ENCODE measurements at places on chromosomes 5 and 9.

DNA sequence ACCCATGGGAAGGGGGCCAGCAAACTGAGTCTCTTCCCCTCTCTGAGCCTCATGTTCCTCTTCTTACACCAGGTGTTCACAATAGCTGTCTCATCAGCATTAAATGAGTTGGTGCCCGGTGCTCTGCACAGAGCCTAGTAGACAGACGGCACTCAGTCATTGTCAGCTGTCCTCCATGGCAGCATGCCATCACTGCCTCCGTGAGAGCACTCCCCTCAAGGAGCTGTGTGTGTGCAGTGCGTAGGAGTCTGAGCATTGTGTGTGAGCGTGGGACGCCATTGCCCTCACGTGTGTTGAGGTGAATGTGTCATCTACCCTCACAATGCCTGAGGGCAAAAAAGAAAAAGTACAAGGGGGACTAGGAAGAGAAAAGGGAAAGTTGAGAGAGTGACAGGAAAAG lies 536.5 kb downstream of the CDK5RAP2 start:
- no peak for DNase-seq

GRCh38 chr5:57466544-57466943 lies 16.1 kb downstream of the ACTBL2 start:
- no peak for DNase-seq

DNA sequence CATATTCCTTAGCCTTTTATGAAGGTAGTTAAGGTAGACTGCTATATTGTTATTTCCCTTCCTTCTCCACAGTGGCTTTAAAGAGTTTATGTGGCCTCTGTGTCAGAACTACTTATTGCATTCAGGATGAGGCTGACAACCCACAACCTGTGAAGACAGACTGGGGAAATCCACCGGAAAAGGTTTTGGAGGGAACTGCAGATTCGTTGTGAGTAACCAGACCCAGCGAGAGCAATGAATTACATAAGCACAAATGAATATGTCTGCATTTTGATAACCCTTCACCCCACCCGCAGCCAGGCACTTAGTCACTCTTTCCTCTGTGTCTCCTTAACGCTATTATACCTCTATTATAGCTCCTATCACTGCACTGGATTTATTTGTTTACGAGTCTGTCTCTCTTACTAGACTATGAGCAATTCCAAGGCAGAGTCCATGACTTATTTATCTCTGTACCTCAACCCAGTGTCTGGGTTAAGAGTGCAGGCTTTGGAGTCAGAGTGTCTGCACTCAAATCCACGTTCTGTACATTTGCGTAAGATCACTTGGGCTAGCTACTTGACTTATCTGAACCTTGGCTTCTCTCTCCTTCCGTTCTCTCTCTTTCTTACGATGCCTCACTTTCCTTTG lies 19.2 kb downstream of the KCTD16 start:
- DNase-seq: peak; percentile 56

- DNase-seq: no peak
Measured at GRCh38 chr5:28216939-28217360, 1178.6 kb upstream of the CDH9 start.

DNA sequence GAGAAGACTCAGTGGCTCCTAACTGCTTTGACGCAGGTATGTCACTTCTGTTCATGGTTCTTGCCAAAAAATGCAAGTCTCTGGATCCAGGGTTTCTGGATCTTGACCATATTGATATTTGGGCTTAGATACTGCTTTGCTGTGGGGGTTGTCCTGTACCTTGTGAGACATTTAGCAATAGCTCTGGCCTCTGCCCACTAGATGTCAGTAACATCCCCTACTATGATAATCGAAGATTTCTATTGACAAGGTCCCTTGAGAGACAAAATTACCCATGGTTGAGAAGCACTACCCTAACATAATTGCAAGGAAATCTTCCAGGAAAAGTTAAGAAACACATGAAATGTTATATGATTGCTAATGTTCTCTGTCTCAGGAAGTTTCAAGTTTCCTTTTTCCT lies 285.4 kb downstream of the TMEM232 start:
- DNase-seq: no peak

GRCh38 chr5:663436-664342 lies 29.5 kb downstream of the TPPP start:
- no peak for DNase-seq

DNA sequence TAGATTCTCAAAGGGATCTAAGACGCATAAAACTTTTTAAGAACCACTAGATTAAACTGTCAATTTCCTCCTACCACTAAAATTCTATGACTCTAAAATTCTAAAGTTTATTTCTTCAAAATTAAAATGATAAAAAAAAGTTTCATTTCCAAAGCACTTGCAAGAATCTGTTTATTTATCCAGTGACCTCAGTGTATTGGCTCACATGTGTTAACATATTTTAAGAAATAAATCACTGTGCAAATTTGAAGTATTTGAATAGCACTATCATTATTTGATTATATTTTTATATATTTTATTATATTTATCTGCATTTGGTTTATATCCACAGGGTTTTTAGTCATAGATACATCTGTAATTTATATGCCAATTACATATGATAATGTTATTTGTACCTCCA lies 62.2 kb upstream of the SLC12A2 start:
- DNase-seq: no peak

GRCh38 chr5:69167493-69167855 lies 524 bp downstream of the CCNB1 start:
- DNase-seq: no peak

DNA sequence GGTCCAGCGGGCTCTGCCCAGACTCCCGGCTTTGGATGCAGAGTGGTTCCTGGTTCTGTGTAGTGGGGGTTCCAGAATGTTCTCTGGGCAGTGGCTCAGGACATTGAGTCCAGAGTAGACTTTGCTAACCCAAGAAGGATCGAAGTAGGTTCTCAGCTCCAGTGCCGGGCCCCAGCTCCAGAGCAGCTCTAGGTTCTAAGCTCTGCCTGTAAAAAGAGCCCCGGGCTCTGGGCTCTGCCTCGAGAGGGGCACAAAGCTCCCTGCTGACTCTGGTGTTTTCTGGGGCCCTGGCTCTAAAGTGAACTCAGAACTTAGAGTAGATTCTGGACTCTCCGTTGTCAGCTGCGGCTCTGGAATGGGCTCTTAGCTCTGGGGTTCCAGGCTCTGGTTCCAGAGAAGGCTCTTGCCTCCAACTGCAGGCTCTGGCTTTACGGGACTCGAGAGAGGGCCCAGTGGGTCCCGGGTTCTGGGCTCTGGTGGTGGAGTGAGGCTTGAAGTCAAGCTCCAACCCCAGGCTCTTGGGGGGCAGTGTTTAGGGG lies 414 bp downstream of the WDR38 start:
- no peak for DNase-seq

GRCh38 chr9:79170643-79171042 lies 401.1 kb upstream of the TLE4 start:
- no peak for DNase-seq

GRCh38 chr9:37061768-37062167 lies 27.7 kb upstream of the PAX5 start:
- DNase-seq: no peak

- DNase-seq: no peak
Measured at GRCh38 chr5:152811988-152812387, 406.9 kb upstream of the NMUR2 start.

- no peak for DNase-seq
Measured at GRCh38 chr5:5795074-5795771, 372.7 kb downstream of the ICE1 start.

- no peak for DNase-seq
Measured at GRCh38 chr5:112560371-112560770, 141.3 kb upstream of the EPB41L4A start.

- no peak for DNase-seq
Measured at GRCh38 chr5:67012171-67012570, 184.4 kb downstream of the CD180 start.

GRCh38 chr9:13269589-13270452 lies 9.7 kb downstream of the MPDZ start:
- no peak for DNase-seq

Measured in activated CD8-positive, alpha-beta memory T cell treated with anti-CD3 and anti-CD28 coated beads for 1 hour (primary cell).